ENCODE measurements at places on chromosomes 12 and 14. TPM values are rescaled to one million over a fixed set of nuclear protein-coding genes. Genes with fewer than 3 reads are reported as not detected.

- no peak for DNase-seq
Measured at GRCh38 chr12:79406993-79407392, 283.8 kb downstream of the PAWR start.

DNA sequence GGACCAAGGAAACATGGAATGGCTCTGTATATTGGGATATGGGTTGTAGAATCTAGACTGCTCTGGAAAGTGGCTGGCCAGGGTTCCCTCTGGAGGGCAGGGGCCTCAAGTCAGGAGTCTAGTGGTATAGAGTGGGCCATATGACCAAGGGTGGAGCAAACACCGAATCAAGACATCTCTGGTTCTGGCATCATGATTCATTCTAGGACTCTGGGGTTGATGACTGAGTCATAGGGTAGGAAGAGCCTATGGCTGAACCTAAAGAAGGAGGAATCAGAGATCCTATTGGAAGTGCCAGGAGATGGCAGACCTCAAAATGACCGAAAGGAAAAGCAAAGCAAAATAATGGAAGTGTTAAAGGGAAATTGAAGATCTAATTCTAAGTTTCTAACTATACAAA lies 356.4 kb upstream of the PRICKLE1 start:
- no peak for DNase-seq

DNA sequence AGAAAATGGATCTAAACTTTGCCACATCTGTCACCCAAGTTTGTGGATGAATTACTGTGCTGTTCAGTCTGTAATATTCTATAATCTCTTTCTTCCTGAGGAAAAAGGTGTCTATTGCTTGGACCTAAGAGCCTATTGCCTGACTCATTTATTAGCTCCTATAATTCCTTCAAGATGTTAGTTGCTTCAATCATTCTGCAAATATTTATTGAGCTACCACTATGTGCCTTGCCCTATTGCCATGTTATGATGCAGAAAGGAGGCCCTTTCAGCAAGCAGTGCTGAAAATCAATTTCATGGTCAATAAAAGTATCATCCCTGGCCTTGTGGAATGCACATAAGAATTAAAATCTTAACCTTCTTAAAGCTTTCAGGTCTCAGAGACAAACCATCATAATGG lies 113.6 kb downstream of the CCER1 start:
- DNase-seq = no peak

DNA sequence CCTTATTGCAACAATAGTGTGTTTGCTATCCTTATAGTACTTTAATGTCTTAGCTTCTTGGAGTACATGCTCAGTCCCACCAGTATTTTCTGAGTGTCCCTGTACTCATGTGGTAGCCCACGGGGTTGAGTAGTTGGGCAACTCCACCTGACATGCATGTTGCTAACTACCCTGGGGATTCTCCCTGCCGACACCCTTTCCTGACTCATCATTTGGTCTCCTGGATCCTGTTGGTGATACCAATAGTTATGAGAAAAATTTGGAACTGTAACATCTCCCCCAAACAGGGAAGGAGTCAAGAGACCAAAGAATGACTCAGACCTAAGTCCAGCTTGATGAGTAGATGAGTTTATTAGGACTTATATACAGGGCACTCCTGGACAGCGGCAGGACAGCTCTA lies 101.6 kb downstream of the BRMS1L start:
- no peak for DNase-seq

- DNase-seq = peak; percentile 49
Measured at GRCh38 chr12:57899010-57899662, 42.2 kb upstream of the ATP23 start.

DNA sequence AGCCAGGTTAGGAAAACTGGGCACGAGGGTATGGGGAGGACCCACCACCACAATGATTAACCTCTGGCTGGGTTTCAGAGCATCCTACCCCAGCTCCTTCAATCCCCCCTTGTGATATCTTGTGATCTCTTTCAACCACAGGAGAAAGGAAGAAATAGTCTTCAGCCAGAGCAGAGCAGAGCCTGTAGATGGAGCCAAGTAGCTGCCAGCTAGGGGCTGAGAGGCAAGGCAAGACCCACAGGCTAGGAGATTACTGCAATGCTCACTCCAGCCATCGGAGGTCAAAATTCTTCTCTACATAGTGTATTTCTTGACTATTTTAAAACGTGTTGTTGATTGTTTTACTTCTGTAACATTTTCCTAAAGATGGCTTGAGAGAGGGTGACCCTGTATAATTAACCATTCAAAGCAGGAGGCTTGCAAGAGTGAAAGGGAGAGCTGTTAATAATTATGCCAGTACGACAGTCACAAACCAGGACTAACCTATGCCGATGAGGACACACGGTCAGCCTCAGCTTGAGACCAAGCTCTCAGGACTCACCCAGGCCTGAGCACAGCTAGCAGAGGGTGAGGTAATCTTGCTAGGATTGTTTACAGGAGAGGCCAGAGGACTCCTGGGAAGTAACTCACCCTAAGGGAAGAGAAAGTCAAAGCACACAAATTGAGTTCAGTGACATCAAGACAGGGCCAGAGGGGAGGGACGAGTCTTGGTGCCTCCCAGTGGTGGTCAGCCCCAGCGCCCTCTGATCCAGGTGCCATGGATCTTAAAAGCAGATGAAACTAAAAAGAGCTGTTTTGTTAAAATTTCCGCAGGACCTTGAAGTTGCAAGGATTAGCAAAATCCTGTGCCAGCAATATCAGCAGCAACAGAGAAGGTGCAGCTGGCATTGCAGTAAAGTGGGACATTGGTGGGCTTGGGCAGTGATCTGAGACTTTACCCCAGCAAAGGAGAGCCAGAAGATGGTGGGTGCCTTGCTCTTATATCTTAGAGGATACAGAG lies 29.8 kb upstream of the CDKN3 start:
- peak; percentile 42 for DNase-seq

The FAM222A gene
- 19.7 TPM for total RNA-seq

DNA sequence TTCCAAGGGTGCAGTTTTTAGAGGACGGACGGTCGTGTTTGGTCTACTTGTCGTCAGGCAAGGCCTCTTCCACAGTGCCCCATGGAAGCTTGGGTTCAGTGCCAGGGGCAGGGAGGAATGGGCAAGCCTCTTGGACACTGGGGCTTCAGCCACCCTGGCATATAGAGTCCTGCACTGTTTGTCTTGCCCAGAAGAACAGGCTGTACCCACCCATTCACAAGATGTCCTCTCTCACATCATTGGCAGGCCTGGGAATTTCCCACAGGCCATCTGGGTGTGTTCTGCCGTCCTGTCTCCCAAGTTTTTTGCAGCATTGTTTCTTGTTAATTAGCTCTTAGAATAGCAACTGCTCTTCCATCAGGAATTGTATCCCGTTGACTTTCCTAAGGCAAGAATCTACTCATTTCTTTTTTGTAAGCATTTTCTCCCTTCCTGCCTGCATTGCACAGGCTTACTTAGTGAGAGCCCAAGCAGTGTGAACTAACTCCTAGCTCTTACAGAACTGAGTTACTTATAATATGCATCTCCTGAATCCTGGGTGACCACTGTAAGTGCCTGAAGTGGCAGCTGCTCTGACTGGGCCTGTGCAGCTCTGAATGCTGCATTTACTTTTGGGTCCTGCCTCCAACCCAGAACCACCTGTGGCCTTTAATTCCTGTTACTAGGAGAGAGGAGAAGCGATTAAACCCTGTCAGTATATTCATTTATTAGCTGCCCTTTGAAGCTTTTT lies 149.4 kb upstream of the HIF1A start:
- DNase-seq = no peak

DNA sequence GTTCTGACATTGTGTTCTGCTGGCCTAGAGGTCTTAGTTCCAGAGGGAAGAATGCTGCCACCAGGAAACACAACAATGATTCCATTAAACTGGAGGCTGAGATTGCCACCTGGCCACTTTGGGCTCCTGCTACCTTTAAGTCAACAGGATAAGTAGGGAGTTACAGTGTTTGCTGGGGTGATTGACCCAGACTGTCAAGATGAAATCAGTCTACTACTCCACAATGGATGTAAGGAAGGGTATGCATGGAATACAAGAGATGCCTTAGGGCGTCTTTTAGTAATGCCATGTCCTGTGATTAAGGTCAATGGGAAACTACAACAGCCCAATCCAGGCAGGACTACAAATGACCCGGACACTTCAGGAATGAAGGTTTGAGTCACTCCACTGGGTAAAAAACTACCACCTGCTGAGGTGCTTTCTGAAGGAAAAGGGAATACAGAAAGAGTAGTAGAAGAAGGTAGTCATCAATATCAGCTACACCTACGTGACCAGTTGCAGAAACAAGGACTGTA lies 852.6 kb downstream of the LRFN5 start:
- no peak for DNase-seq

GRCh38 chr14:93723001-93723400 lies 65.3 kb downstream of the PRIMA1 start:
- DNase-seq = no peak

GRCh38 chr12:130650131-130650530 lies 66.0 kb downstream of the RIMBP2 start:
- no peak for DNase-seq

- no peak for DNase-seq
Measured at GRCh38 chr12:84624601-84625000, 288.0 kb downstream of the SLC6A15 start.

All from stomach (tissue), 19 donors.